ENCODE measurements at places on chromosomes 11 and 22.

DNA sequence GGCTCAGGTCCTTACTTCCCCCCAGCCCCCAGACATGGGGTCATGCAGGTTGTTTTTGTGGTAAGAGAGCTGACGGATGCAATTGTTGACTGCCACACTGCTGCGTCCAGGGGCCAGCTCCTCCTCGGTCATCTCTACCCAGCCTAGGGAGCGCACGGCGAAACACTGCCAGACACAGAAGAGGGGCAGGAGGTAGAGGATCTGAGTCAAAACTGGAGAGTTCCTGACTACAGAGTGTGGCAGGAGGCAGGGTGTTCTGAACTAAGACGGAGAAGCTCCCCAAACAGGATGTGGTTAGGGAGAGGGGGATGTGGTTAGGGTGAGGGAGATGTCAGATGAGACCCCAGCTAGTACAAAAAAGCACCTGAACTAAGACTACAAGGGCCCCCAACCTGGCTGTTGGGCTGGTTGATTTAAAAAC is 12.3 kb downstream of the SMPD1 start:
- DNase-seq: no peak

- DNase-seq: no peak
Measured at GRCh38 chr11:27293515-27294417, 69.2 kb downstream of the CCDC34 start.

DNA sequence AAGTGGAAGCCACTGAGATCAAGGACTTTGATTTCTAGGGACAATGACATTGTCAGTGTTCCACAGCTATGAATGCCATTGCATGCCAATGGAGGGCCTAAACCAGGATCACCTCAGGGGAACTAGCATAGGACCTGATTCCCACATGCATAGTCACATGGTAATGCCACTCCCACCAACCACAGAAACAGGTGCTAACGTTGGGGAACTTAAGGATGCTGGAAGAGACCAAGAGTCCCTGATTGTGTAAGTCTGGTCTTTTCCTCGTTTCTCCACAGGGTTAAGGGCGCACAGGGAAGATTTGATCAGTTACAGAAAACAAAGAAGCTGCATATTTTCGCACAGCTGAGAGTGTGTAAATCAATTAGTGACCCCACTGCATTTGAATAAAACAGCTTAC is 59.4 kb upstream of the CD44 start:
- DNase-seq: no peak

DNA sequence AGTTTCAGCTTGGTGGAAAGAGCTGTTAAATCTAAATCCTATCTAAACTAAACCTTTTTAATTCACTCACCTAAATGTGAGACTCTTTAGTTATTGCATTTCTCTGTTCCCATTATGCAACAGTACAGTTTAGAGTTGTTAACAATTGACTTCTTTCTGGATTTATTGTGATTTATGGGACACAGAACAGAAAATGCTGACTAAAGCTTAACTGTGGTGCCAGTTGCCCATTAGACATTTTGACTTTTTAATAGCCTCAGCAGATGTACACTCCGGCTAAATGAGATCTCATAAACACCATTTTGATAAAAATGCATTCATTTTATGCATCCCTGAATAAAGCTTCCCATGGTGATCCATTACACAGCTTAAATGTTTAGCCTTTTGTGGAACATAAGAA is 356.6 kb downstream of the CASP12 start:
- DNase-seq: no peak

- DNase-seq: no peak
Measured at GRCh38 chr11:131624531-131624930, 254.1 kb downstream of the NTM start.

DNA sequence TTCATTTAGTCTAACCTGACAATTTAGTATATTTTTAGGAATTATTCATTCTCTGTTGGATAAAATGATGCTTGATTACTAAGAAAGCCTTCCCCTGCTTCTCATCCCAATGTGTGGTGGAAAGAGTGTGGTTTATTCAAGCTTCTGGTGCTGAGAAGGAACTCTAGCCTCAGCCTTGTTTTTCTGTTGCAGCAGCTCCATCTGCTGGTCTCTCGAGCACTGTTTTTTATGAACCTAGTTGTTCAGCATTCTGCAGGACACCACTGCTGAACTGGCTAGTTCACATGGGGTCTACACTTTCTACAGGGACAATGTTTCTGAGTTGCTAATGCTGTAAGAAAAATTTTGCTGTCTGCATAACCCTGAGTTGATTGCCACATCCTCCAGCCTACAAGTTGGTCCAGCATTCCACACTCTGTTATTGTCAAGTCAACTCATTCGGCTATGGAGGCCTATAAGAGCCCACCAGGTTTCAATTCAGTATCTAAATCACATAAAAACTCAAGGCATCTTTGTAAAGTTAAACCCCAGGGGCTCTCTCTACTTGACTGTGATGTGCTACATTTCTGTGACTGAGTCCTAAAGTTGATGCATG is 14.3 kb downstream of the OR2AG2 start:
- no peak for DNase-seq

GRCh38 chr22:33112580-33112979 is 54.4 kb upstream of the SYN3 start:
- no peak for DNase-seq

GRCh38 chr11:403021-403760 is 9.2 kb downstream of the PKP3 start:
- DNase-seq: no peak

- no peak for DNase-seq
Measured at GRCh38 chr11:103358251-103358650, 249.0 kb downstream of the DYNC2H1 start.

DNA sequence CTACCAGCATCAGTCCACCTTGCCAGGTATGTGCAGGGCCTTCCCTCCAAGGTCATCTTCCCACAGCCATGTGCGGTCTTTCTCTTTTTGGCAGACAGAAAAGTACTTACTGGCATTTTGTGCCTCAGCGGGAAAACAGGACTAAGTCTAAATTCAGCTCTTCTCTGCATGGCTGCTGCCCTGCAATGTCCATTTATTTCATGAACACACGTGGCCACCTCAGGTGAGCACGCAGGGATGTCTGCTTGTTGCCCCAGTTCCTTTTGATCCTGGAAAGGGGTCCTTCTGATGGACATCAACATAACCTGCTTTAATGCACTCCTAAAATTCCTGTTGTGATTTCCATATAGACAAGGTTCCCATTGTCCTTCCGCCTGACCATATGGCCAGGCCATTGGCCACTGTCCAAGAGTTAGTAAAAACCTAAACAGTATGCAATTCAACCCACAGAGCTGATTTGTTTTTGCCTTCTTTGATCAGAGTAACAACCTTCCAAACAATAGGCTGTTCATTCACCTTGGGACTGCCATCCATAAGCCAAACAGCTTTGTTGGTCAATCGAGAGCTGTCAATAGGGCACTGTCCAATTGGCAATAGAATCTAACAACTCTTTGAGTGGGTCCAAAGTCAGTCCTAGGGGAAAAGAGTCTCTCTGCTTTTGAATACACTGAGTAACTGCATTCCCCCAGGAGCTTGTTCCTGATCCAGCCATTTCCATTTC is 5.9 kb downstream of the TREH start:
- DNase-seq: no peak
